NCI-H774 (cell line): ENCODE measurements at places on chromosomes 1 and 21.

GRCh38 chr1:33792651-33793050 is 71.2 kb upstream of the HMGB4 start:
- no peak for DNase-seq

- no peak for DNase-seq
Measured at GRCh38 chr1:96309783-96310182, 411.8 kb upstream of the PTBP2 start.

GRCh38 chr1:79551321-79551720 is 544.8 kb upstream of the ADGRL4 start:
- no peak for DNase-seq

DNA sequence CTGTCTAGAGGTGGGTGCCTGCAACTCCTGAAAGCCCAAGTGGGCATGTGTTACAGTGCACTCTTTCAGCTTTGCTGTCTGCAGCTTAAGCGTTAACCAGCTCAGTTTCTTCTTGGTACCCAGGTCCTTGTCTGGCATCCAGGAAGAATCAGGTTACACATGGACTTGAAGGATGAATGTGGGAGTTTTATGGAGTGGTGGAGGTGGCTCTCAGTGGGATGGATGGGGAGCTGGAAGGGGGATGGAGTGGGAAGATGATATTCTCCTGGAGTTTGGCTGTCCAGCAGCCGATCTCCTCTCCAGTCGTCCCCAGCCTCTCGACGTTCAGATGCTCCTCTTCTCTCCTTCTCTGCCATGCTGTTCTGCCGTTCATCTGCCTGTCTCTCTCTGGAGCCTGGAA is 9.4 kb downstream of the METTL18 start:
- no peak for DNase-seq

DNA sequence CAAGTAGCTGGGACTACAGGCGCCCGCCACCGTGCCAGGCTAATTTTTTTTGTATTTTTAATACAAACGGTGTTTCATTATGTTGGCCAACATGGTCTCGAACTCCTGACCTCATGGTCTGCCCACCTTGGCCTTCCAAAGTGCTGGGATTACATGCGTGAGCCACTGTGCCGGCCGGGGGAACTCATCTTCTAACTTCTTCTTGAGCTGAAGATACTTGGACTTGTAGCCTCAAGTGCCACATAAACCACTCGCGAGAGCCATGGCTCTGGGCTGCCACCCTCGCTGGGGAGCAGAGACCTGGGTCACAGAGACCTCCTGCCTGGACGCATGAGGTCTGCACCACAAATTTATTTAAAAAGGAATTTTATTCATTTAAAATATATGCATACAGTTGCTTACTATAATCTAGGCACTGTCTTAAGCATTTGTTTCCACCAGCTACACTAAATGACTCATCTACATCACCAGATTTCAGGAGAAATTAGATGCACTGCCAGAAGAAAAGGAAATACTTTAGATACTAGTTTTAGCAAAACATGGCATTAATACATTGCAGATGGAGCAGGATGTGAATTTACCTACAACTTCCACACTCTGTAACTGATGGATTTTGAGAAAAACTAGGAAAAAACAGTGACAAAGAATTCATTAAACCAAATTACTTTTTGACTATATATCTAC is 29.9 kb upstream of the PUM1 start:
- DNase-seq: no peak

GRCh38 chr1:22775478-22775877 is 64.8 kb downstream of the EPHB2 start:
- no peak for DNase-seq

DNA sequence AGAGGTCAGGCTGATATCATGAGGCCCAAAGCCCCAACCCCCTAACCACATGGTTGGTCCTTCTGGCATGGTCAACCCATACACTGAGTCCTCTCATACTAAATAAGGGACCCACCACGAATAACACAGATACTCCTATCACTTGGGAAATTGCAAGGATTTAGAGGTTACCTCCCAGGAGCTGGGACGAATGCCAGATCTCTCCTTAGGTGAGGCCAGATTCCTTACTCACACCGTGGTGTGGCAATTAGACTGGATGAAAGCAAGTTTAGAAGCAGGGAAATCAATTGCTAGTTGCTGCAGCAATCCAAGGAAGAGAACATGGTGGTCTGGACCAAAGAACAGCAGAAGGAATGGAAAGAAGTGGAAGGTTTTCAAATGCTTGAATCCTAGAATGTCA is 60.1 kb downstream of the IER5 start:
- DNase-seq: no peak

- DNase-seq: peak; percentile 39
Measured at GRCh38 chr21:41677671-41678015, 89.2 kb downstream of the RIPK4 start.

- DNase-seq: no peak
Measured at GRCh38 chr1:241842565-241842964, 5.4 kb upstream of the EXO1 start.

DNA sequence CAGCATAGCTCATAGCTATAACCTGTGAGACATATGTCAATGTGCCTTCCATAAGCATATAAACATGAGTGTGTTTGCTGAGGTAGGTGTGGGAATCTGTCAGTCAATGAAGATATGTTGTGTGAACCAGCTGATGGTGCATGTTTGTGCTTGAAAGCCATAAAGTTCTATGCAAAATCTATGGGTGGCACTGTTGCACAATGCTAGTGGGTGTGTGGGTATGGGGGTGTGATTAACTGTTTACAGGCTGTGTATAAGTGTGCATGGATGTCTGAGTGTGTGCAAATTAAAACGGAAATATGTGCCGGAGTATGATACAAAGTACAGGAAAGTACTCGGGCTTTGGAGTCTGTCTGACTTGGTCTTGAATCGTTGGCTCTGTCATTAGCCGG is 1.0 kb upstream of the ATP2B4 start:
- DNase-seq: no peak

DNA sequence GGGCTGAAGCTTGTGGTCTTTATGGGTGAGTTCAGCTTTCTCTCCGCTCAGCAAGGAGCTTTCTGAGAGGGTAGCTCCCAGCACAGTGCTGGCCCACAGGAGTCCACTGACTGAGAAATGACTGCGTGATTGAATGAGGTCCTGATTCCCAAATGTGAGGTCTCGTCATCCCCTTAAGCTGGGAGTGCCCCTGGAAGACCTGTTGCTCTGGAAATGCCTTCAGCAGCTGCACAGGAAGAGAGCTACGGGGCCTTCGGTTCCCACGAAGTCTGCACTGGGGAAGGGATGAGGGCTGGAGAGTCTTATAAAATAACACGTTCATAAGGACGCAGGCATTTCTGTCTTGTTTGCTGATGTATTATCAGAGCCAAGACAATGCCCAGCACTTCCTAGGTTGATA is 14.0 kb downstream of the TNNT2 start:
- no peak for DNase-seq

DNA sequence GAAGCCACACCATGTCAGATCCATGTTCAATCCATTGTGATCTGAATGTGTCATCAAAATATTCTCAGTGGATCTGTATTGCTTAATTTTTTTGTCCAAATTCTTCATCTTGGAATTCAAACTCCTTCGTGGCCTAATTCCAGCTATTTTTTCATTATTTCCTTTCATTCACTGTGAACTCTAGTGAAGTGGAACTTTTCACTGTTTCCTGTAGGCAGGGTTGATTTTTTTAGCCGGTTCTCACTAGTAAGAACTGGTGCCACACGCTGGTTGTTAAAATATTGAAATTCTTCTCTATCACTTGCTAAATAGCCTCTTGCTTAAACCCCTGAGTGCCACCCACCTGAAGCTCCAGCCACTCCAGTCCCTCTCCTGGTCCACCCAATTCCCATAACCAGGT is 7.6 kb upstream of the S100A11 start:
- no peak for DNase-seq

- no peak for DNase-seq
Measured at GRCh38 chr1:220151454-220151853, 57.5 kb downstream of the IARS2 start.

DNA sequence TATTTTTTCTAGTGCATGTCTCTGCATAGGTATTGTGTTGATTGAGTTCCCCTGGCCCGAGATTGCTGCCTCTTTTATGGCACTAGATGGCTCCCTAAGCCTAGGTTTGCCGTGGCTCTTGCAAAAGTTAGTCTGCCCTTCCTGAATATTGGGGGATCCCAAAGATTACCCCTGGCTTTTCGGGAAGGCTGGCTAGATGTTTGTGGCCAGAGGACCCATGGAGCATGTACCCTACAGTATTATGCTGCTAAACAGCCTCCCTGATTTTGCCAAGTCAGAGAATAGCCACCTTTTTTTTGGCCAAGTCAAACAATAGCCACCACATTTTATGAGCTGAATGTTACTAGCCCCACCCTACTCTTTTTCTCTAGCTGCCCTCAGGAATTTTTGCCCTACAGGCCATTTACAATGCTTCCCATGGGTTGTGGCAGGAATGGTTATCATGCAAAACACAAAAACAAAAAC is 343.2 kb downstream of the OLFM3 start:
- DNase-seq: no peak

DNA sequence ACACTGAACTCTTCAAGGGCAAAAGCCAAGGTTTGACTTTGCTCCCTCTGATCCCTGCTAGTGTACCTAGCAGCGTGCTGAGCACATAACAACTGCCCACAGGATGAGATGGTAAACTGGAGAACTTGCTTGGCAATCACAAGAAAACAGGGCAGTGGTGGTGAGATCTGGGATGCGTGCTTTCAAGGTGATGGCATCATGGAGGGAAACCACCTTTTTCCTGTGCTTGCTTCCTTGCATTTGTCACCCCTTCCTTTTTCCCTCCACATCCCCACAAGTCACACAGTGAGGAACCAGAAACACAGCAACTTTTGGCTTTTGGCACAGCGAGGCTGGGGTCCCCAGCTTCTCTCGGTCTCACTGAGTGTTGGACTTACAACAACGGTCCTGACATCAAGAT is 31.4 kb upstream of the BECN2 start:
- no peak for DNase-seq

DNA sequence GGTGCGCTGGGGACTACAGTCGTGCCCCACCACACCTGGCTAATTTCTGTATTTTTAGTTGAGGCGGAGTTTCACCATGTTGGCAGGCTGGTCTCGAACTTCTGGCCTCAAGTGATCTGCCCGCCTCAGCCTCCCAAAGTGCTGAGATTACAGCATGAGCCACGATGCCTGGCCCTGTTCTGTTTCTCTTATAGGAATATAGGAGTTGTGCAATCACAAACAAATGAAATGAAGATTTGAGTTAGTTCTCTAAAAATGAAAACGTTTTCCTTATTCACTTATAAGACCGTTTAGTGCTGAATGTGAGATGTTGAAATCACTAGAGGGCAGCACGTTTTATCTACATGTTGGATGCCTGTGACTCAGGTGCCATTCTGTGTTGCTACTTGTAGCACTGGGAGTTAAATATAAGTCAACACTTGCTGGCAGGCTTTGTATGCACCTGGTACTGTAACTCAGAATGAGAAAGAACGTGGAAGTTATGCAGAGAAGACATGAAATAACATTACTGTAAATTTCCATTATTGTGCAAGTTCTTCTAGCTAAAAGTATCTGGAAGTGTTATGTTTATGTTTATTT is 45.8 kb downstream of the MIGA1 start:
- peak; percentile 48 for DNase-seq

GRCh38 chr1:157101149-157101548 is 1.5 kb upstream of the ETV3L start:
- no peak for DNase-seq

DNA sequence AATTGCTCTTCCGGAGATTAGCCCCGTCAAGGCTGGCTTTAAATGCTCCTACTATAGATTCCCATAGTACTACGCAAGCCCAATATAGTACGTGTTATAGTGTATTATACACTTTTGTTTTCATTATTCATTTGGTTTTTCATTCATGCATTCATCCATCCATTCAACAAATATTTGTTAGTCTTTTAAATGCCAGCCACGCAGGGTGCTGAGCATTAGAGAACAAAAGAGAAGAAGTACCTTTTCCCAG is 513 bp upstream of the RAB3GAP2 start:
- DNase-seq: peak; percentile 64

- DNase-seq: no peak
Measured at GRCh38 chr1:211145944-211146343, 12.0 kb upstream of the KCNH1 start.

DNA sequence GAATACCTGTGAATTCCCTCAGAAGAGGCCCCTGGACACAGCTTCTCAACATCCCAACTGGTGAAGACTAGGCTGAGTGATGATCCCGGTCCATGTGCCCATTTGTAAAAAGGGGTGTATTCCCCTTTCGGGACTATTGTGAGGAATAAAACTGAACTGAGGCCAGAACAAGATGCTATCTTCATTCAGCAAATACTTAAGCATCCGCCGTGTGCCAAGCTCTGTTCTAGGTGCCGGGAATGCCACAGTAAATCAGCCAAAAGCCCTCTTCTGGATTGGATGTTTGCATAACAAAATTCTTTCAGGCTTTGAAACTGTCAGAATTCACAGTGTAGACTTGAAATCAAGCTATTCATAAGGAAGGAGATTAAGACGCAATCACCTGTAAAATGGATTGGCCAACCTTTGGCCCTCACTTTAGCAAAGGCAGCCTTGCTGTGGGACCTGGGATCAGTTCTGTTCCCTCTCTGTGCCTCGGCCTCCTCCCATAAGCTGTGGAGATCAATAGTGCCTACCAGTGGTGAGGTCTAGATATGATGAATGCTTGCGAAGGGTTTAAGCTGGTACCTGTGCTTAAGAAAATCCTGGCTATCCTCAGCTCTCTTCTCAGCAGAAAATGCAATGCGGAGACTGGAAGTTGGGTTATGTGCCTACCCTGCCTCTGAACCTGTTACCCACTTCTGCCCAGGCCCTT is 1.8 kb downstream of the ALPL start:
- no peak for DNase-seq

- peak; percentile 55 for DNase-seq
Measured at GRCh38 chr1:31637915-31638673, 6.6 kb downstream of the PEF1 start.

DNA sequence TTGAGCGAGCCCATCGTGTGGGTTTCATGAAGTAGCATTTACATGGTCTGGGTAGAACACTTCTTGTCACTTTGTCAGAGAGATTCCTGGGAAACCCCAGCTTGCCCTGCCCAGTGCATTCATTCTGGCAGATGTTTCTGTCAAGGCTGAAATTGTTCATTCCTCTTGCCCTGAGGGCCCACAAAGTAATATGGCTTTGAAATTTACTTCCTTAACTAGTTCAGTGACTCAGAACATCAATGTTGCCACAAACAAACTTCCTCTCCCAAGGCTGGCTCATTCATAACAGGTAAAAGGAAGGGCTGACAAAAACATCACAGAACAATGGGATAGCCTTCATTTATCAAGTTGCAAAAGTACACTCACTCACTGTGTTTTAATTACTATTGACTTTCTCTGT is 5.0 kb upstream of the KIAA0040 start:
- no peak for DNase-seq

DNA sequence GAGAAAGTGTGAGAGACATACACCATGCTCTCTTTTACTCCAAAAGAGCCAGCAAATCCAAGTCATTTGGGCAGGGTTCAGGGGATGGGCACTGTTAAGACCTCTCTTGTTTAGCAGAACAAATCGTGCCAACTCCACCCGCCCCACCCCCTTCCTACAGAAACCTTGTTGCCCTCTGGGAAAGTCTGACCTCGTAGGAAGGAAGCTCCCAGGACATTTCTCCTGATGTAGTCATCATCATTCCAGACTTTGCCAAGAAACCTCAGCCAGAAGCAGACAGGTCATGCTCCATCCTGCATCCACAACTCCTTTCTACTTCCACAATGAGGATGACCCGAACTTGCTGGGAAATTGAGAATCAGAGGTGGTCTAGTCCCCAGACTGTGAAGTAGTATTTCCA is 57.7 kb downstream of the UBE2T start:
- no peak for DNase-seq
